ENCODE measurements at places on chromosomes 3 and 15.

GRCh38 chr3:26589678-26590077 is 32.9 kb upstream of the LRRC3B start:
- DNase-seq = no peak

DNA sequence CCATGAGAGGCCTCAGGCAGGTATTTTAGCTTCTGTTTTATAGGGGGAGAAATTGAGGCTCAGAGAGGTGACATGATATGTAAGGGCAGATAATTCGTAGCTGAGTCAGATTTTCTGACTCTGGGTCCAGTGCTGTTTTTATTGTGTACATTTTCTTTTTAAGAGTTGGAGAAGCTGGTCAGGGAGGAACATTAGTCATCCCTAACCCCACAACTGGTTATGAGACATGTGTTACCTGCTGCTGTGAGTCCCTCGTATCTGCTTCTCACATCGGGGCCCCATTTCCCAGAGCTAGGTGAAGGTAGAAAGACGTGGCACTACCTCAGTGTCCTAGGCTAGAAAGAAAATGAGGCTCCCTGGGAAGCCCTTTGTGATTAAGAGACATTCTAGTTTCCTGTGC is 28.6 kb downstream of the GALNT15 start:
- peak; percentile 77 for DNase-seq

- no peak for DNase-seq
These were observed 29.0 kb downstream of the ANP32A start for GRCh38 chr15:68791431-68792283.

- peak; percentile 23 for DNase-seq
These were observed 1.6 kb upstream of the SIN3A start for GRCh38 chr15:75452865-75453702.

GRCh38 chr3:5264896-5265770 is 77.6 kb downstream of the EDEM1 start:
- DNase-seq = peak; percentile 62

- no peak for DNase-seq
These were observed 542.7 kb upstream of the MDFIC2 start for GRCh38 chr3:70855149-70855548.

GRCh38 chr15:70704166-70704565 is 59.2 kb downstream of the UACA start:
- DNase-seq = no peak

- DNase-seq = peak; percentile 70
These were observed 6.8 kb upstream of the GATA2 start for GRCh38 chr3:128499724-128500275.

- peak; percentile 45 for DNase-seq
These were observed 71.5 kb downstream of the ZMAT3 start for GRCh38 chr3:179000144-179000543.

GRCh38 chr15:101295607-101296161 is 636 bp upstream of the SNRPA1 start:
- peak; percentile 65 for DNase-seq

- no peak for DNase-seq
These were observed 27.6 kb upstream of the FAM3D start for GRCh38 chr3:58693940-58694850.

DNA sequence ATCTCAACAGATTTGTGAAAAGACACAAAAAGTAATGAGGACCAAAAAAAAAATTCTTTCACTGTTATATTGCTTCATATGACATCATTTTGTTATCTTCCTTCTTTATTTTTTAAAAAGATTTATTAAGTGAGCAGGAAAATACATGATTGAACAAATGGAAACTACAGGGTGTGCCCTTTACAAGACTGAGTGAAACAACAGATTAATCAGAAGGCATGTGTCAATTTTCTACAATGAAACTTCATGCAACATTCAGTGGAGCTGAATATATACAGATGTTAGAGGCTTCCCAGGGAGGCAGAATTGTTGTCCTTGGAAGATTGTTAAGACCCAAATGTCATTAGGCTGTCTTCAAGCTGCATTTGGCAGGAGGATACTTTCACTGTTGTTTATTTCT is 28.4 kb upstream of the SLC2A2 start:
- DNase-seq = no peak

- DNase-seq = peak; percentile 94
These were observed 195.1 kb downstream of the DTWD1 start for GRCh38 chr15:49815950-49816349.

GRCh38 chr3:184349563-184350470 is 11.6 kb downstream of the CLCN2 start:
- no peak for DNase-seq

GRCh38 chr3:163327086-163327485 is 1751.2 kb downstream of the SI start:
- DNase-seq = no peak

GRCh38 chr3:24336101-24336500 is 158.5 kb downstream of the THRB start:
- DNase-seq = no peak

DNA sequence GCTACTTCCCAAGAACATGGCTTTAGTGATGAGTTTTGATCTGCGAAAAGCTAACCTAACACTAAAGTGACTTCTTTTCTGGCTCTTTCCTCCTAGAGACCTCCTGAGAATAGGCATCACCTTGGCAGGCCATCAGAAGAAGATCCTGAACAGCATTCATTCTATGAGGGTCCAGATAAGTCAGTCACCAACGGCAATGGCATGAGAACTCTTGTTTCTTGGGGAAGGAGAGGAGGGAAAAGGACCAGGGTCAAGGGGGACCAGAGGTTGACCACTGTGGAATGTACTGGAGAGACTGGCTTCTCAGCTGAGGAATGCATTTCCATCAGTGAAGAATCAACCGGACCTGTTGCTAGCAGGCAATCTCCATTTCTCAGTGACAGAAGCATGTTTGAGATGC is 463.9 kb downstream of the EPHB1 start:
- no peak for DNase-seq

- DNase-seq = peak; percentile 94
These were observed 38.6 kb downstream of the CLEC3B start for GRCh38 chr3:45064512-45065372.

GRCh38 chr15:73142802-73143762 is 90.8 kb downstream of the NEO1 start:
- DNase-seq = no peak

GRCh38 chr3:64063207-64063982 is 40.1 kb upstream of the PSMD6 start:
- DNase-seq = no peak

DNA sequence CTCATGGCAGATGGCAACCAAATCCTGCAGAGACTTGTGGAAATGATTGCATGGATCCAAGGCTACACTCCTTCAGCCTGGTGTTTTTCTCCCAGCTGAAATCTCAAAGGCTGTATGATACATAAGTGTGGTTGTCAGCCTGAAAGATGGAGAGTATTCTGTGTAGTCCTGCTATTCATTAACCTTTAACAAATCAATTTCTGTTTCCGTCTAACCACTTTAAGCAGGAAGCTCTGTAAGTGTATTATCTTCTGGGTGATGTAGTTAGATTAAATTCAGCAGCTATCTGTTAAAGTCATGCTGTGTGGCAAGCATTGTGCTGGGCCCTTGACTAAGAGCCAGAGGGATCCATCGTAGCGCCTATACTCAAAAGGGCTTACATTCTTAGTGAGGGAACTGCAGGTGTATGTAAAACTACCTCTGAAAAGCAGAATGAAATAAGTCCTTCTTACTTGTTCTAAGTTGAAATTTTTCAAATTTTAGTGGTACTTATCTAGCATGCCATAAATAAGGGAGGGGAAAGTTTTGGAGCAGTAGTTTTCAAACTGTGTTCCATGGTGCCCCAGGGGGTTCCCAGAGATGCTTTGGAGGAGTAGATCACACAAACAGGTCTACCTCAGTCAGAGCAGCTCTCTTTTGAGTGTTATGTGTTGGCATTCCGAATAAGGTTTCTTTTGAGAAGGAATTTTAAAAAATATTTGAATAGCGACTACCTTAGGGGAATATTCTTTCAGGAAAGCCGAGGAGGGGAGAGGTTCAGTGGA is 28.9 kb downstream of the HACD3 start:
- no peak for DNase-seq

DNA sequence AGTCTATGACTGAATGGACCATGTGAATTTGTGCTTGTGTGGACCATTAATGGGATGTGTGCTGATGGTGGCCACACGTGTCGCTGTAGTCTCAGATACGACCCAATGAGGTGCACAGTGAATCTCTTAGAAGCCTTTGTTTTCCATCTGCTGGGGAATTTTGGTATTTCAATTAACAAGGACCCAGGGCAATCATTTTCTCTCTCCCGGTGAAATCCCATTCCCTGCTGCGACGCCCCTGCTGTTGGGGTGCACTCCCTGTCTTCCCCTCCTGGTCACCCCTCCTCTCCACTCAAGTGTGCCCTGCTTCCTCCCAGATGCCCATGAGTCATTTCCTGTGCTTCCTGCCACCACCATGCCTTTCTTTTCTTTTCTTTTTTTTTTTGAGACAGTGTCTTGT is 32.7 kb downstream of the EBLN2 start:
- peak; percentile 43 for DNase-seq

GRCh38 chr3:129106866-129107565 is 14.6 kb downstream of the RAB43 start:
- DNase-seq = no peak

DNA sequence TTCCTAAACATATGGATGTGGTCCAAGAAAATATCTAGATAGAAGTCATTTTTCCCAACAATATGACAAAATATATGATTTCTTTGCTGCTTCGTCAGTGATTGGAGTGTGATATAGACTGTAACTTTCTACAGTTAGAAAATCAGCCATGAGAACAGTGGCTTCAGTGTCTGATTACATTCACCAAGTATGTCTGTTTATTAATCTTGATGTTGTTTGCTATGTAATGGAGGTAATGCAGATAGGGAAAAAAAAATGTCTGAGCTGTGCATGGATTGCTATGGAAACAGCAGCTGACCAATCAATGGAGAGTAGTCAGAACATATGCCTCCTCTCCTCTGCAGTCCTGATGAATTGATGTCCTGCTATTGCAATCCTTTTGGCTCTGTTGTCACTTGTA is 72.3 kb upstream of the GAP43 start:
- DNase-seq = no peak

DNA sequence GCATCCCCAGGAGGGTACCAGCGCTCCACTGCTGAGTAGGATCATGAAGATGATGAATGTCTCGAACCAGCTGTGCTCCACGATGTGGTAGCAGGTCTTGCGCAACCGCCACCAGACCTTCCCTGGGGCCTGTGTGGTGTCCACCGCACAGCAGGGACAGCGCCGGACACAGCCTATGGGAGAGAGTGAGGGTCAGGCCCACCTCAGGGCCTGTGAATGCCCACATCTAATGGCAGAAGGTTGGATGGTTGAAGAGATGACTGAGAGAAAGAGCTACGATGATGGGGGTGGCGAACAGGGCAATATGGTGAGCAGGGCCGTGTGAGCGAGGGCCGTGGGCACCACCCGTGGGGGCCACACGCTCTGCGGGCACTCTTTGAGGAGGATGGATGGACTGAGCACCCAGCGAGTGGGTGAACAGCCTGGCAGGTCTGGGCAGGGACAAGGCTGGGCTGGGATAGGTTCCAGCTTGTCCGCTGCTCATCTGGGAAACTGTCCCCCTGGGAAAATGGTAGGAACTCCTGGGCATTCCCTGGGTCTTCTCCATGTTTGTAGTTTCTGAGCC is 74.1 kb downstream of the SCN5A start:
- DNase-seq = no peak

DNA sequence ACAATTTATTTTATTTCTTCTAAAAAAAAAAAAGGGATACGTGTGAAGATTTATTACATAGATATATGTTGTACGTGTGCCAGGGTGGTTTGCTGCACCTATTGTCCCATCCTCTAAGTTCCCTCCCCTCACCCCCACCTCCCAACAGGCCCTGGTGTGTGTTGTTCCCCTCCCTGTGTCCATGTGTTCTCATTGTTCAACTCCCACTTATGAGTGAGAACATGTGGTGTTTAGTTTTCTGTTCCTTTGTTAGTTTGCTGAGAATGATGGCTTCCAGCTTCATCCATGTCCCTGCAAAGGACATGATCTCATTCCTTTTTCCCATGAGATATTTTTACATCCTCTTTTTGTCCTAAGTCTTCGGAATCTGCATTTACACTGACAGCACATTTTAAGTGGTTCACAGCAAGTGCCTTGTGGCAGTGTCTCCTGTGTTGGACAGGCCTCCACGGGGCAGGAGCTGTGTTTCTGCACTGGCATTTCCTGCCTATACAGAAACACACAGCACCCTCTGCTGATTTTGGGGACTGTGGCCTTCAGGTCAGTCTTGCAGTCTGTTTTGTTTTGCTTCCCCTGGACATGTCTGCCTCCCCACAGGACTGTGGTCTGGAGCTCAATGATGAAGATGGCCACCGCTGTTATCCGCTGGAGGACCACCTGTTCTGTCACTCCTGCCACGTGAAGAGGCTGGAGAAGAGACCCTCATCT is 12.7 kb upstream of the SACM1L start:
- peak; percentile 51 for DNase-seq

- no peak for DNase-seq
These were observed 39.5 kb upstream of the CHRNB4 start for GRCh38 chr15:78680431-78681075.

DNA sequence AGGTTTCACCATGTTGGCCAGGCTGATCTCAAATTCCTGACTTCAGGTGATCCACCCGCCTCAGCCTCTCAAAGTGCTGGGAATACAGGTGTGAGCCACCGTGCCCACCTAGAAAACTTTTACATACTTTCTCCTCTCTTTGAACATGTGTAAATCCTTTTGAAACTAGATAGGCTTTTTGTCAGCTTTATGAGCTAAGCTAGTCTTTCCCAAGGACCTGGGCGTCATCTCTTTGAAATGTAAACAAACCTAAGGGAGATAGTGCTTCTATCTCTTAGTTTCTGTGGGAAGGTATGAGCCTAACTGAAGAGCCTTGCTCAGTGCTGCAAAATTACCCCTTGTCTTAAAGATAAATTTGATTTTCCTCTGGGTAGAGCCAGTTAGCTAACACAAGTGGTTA is 4.8 kb downstream of the CX3CR1 start:
- DNase-seq = peak; percentile 72

DNA sequence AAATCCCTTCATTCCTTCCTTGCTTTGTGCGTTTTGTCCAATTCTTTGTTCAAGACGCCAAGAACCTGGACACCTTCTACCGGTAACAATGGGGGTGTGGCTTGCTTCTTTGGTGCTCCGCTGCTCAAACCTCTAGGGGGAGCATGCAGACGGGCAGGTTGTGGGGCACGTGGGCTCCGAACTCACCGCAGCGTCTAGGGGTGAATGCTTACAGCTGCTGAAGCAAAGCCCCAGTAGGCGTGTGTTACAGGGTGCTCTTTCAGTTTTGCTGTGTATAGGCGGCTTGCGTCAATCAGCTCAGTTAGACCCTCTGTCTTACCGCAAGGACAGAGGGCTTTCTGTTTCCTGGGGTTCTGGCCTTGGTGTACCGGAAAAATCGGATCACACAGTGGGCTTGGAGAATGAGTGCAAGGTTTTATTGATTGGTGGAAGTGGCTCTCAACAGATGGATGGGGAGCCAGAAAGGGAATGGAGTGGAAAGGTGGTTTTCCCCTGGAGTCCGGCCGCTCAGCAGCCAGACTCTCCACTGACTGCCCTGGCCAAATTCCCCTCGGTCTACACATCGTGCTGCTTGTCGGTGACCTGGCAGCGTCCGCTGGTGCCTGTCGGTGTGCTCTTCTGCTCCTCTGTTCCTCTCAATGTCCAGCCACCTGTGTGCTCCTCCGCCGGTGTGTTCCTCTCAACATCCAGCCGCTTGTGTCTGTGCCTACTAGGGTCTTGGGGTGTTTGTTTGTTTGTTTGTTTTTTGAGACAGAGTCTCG is 1.2 kb upstream of the LRRC34 start:
- peak; percentile 18 for DNase-seq

Measured in EH (cell line).